Activated CD4-positive, alpha-beta memory T cell treated with anti-CD3 and anti-CD28 coated beads for 36 hours (primary cell): ENCODE measurements at places on chromosomes 5 and 9.

GRCh38 chr9:69452110-69452782 is 127.2 kb downstream of the ENTREP1 start:
- no peaks in the 10 kb centered on the region for H3K4me1 ChIP-seq
- no peaks in the 10 kb centered on the region for H3K36me3 ChIP-seq
- no peak overlapping the region for H3K4me3 ChIP-seq
- H3K27ac ChIP-seq: no peak overlapping the region
- H3K27me3 ChIP-seq: no peaks in the 10 kb centered on the region
- DNase-seq: no peak

GRCh38 chr9:3271581-3271980 is 254.2 kb downstream of the RFX3 start:
- no peaks in the 10 kb centered on the region for H3K27me3 ChIP-seq
- peaks cover 51% of the 10 kb centered on the region for H3K36me3 ChIP-seq
- no peak overlapping the region for H3K27ac ChIP-seq
- DNase-seq: no peak
- H3K4me3 ChIP-seq: no peak overlapping the region

GRCh38 chr5:58136406-58136805 is 323.5 kb downstream of the PLK2 start:
- DNase-seq: no peak
- peaks cover 2% of the 10 kb centered on the region for H3K27me3 ChIP-seq
- no peak overlapping the region for H3K27ac ChIP-seq
- H3K4me3 ChIP-seq: no peak overlapping the region
- no peaks in the 10 kb centered on the region for H3K4me1 ChIP-seq
- H3K36me3 ChIP-seq: no peaks in the 10 kb centered on the region

DNA sequence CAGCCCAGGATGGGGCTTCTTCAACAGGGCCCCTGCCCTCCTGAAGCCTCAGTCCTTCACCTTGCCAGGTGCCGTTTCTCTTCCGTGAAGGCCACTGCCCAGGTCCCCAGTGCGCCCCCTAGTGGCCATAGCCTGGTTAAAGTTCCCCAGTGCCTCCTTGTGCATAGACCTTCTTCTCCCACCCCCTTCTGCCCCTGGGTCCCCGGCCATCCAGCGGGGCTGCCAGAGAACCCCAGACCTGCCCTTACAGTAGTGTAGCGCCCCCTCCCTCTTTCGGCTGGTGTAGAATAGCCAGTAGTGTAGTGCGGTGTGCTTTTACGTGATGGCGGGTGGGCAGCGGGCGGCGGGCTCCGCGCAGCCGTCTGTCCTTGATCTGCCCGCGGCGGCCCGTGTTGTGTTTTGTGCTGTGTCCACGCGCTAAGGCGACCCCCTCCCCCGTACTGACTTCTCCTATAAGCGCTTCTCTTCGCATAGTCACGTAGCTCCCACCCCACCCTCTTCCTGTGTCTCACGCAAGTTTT is 23.6 kb downstream of the PCDHGC5 start:
- peaks cover 19% of the 10 kb centered on the region for H3K36me3 ChIP-seq
- peaks cover 30% of the 10 kb centered on the region for H3K4me1 ChIP-seq
- peak overlapping the region; percentile 71 for H3K4me3 ChIP-seq

DNA sequence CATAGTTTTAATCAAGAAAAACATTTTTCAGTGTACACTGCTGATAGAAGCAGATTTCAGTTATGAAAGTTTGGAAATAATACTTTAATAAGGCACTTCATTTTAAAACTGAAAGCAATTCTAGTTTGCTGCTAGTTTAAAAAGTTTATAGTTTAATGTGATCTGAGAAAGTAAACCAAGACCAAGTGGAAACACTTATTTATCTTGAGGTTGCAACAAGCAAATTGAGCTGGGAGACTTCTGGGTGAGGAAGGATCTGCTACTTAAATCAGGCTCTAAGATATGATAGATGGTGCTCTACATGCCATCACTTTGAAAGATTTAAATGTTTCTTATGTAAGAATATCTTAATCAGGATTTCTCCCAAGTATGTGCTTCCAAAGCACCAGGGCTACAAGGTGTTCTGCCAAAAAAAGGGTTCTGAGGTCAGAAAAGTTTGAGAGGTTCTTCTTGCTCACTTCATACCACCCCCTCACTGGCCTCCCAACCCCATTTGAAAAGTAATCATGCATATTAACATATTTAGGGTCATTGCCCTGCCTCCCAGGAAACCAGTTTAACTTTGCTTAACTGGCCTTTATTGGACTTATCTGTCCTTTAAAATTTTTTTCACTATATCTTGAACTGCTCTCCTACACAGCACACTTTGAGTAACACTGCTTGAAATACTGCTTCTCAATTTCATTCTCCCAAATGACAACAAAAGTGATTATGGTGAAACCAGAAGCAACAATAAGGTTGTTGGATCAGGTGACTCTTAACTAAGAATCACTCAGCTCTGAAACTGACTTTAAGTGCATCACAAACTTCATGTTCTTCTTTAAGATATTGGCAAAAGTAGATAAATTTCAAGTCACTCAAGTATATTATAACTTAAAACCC is 15.5 kb downstream of the SLC44A1 start:
- H3K27ac ChIP-seq: no peak overlapping the region
- H3K36me3 ChIP-seq: no peaks in the 10 kb centered on the region
- peaks cover 30% of the 10 kb centered on the region for H3K4me1 ChIP-seq
- H3K27me3 ChIP-seq: no peaks in the 10 kb centered on the region
- no peak overlapping the region for H3K4me3 ChIP-seq
- DNase-seq: no peak

DNA sequence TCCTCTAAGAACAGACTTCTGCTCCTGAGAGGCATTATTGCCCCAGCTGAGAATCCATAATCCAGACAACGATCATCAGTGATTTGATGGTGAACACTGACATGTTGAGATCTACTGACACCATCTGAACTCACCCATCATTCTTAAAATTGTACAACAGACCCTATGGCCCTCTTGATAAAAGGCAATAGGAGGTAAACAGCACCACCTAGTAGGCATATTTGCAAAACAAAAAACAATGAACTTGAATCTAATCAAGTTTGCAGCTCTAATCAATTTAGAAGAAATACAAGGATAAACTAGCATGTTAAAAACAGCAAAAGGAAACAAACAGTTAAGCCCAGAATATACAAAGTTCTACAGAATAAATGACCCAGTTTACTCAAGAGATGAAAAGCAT is 89.6 kb downstream of the SFXN1 start:
- peaks cover 1% of the 10 kb centered on the region for H3K27me3 ChIP-seq
- H3K4me3 ChIP-seq: no peak overlapping the region
- peaks cover 15% of the 10 kb centered on the region for H3K4me1 ChIP-seq
- H3K27ac ChIP-seq: no peak overlapping the region
- no peaks in the 10 kb centered on the region for H3K36me3 ChIP-seq

GRCh38 chr9:33082538-33083326 is 6.3 kb upstream of the SMU1 start:
- peaks cover 11% of the 10 kb centered on the region for H3K4me1 ChIP-seq
- H3K27ac ChIP-seq: peak overlapping the region; percentile 68
- DNase-seq: peak; percentile 51
- H3K4me3 ChIP-seq: no peak overlapping the region
- no peaks in the 10 kb centered on the region for H3K27me3 ChIP-seq

- DNase-seq: no peak
- H3K36me3 ChIP-seq: no peaks in the 10 kb centered on the region
- H3K4me3 ChIP-seq: no peak overlapping the region
- H3K4me1 ChIP-seq: no peaks in the 10 kb centered on the region
- peaks cover 5% of the 10 kb centered on the region for H3K27me3 ChIP-seq
Observed at GRCh38 chr9:134554373-134555093, 87.1 kb upstream of the COL5A1 start.

DNA sequence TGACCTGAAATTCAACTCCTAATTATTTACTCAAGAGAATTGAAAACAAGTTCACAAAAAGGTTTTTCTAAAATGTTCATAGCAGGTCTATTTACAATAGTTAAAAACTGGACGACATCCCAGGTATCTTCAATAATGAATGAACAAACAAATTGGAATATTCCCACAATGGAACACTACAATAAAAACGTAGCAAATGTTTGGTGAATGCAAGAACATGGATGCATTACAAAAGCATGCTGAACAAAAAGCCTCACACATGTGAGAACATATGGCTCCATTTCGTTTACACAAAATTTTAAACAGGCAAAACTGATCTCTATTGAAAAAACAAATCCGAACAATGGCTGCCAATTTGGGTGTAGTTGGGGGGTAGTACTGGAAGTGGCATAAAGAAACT is 669.9 kb downstream of the MTRR start:
- H3K4me3 ChIP-seq: no peak overlapping the region
- H3K4me1 ChIP-seq: no peaks in the 10 kb centered on the region
- no peak overlapping the region for H3K27ac ChIP-seq
- no peaks in the 10 kb centered on the region for H3K27me3 ChIP-seq

DNA sequence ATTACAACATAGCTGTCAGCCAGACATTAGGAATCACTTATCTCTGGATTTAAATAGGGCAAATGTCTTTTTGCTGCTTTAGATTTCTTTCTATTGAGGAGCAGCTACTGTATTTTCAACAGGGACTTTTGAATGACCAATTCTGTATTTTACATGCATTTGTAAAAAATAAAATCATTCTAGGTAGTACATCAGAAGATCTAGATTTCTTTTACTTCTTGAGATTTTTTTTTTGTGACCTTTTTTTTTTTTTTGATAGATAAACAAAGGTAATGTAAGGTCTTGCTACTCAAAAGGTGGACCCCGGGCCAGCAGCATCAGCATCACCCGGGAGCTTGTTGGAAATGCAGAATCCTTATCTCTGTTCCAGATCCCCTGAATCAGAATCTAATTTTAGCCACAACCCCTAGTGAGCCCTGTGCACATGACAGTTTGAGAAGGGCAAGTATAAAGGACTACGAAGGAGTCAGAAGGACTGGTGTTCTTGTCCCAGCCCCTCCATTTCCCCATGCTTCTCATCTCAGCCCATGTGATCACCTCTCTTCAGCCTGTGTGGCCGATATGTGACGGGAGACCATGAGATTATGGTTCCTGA is 37.7 kb upstream of the CKMT2 start:
- DNase-seq: no peak
- H3K36me3 ChIP-seq: no peaks in the 10 kb centered on the region
- peaks cover 7% of the 10 kb centered on the region for H3K4me1 ChIP-seq

DNA sequence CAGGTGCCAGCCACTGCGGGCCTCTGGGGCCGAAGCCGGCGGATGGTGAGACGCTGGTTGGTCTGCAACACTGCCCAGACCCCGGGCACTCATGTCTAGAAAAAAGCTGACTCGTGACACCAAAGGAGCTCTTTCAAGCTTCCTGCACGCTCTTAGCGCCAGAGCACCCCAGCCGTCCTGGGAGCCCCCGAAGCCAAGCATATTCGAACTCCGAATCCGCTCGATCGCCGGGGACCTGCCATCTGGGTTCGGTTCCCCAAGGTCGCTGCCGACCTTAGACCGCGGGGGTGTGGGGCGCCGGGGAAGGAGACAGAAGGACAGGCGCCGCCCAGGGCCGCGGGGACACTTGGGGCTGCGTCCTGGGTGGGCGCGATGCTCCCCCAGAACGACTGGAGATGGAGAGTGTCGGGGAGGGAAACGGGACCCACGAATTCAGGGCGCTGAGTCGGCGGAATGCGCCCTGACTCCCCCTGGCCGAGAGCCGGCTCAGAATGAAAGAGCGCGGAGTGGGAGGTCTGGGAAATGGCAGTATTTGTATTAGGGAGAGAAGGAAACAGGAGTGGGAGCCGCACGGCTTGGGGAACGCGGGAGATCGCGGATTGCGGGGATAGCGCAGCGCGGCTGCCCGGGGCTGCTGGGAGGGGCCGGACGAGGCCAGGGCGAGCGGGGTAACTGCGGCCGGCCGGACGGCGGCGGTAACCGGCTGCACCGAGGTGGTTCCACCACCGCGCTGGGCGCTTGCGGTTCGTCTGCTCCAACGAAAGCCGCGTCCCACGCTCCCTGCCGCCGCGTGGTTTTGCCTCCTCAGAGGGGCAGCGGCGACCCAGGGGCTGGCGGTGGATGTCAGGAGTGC is 20.1 kb upstream of the MARCHF6 start:
- H3K27ac ChIP-seq: no peak overlapping the region
- DNase-seq: no peak
- H3K4me1 ChIP-seq: peaks cover 4% of the 10 kb centered on the region
- H3K27me3 ChIP-seq: peaks cover 31% of the 10 kb centered on the region
- no peaks in the 10 kb centered on the region for H3K36me3 ChIP-seq
- peak overlapping the region; percentile 69 for H3K4me3 ChIP-seq

DNA sequence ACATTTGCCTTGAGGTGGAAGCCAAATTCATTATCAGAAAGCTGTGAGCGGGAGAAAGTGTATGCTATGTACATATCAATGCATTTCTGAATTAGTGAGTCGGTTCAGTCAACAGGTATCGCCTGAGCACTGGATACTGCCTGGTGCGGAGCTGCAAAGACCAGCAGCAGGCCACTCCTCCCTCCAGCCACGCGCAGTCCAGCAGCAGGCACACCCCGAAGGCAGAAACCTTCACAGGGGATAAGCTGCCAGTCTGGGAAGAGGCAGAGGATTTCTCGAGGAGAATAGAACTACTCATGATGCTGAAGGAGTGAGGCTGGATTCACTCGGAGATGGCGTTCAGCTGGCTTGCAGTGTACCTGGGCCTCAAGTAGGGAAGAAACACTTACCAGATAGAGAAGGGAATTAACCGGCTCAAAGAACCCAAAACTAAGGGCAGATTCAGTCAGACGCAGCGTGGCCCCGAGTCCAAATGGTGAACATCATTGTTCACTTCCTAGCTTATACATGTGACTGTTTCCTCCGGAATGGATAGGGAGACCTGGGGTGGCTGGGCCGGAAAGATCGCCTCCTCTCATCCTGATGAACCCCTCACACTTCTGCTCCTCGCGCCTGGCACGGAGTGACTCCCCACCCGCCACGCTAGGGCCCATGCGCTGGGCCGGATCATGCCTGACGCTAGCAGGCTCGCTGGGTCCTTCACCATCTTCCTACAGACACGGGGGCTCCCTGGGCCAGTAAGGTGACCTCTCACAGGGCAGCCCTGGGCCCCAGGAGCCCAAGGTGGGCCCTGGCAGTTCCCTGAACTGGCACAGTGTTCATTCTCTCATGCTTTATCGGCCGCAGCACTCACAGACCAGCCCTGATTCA is 78.1 kb upstream of the SPATA31C2 start:
- no peak for DNase-seq
- peaks cover 22% of the 10 kb centered on the region for H3K27me3 ChIP-seq
- H3K36me3 ChIP-seq: no peaks in the 10 kb centered on the region
- no peak overlapping the region for H3K4me3 ChIP-seq

- H3K36me3 ChIP-seq: peaks cover 24% of the 10 kb centered on the region
- H3K27ac ChIP-seq: no peak overlapping the region
- no peak overlapping the region for H3K4me3 ChIP-seq
- DNase-seq: no peak
- peaks cover 20% of the 10 kb centered on the region for H3K4me1 ChIP-seq
- H3K27me3 ChIP-seq: no peaks in the 10 kb centered on the region
Observed at GRCh38 chr9:136934277-136934676, 10.3 kb downstream of the FBXW5 start.

- no peaks in the 10 kb centered on the region for H3K4me1 ChIP-seq
- peak; percentile 2 for DNase-seq
- peaks cover 4% of the 10 kb centered on the region for H3K36me3 ChIP-seq
- H3K27ac ChIP-seq: no peak overlapping the region
Observed at GRCh38 chr9:136023410-136024225, 62.4 kb upstream of the UBAC1 start.
